ENCODE measurements at places on chromosomes 5 and 9.
A peak's percentile ranks its signal among the peaks of the same experiment; 100 is the strongest.

DNA sequence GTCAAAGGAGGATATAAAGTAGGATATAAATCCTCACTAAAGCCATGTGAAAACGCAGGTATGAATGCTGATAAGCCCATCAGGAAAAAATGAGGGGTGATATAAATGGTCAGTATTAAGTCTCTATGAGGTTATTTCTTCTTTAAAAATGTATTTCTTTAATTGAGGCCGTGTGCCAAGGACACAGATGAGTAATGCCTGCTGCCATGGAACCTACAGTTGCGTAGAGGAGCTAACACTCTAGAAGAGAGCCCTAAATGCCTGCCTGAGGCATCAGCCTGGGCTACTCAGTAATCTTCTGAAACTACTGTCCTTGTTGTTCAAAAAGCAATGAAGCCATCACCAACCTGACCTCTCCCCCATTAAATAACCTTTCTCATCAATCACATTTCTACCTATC, 84.9 kb downstream of the KLHL3 start:
- no peak for DNase-seq

- peak; percentile 82 for DNase-seq
Measured at GRCh38 chr9:129336130-129336528, 158.1 kb upstream of the IER5L start.

DNA sequence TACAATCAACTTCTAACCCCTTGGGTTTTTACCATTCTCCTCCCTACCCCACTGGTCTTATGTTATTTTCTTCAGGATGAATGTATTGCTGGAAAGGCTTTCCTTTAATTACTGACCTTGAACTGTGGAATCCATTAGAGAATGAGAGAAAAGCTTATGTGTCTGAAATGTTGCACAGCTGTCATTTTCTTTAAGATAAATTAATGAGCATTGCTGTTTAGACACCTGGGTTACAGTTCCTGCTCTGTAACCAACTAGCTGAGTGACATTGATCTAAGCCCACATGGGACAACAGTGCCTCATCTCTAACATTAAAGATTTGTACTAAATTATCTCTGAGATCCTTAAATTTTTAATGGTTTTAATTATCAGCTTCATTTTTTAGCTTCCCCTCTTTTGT, 507.0 kb downstream of the TAF11L14 start:
- DNase-seq, result no peak

GRCh38 chr5:119059740-119060255, 11.1 kb upstream of the DMXL1 start:
- DNase-seq, result no peak

GRCh38 chr9:100465274-100465673, 7.7 kb upstream of the TMEFF1 start:
- DNase-seq, result no peak

DNA sequence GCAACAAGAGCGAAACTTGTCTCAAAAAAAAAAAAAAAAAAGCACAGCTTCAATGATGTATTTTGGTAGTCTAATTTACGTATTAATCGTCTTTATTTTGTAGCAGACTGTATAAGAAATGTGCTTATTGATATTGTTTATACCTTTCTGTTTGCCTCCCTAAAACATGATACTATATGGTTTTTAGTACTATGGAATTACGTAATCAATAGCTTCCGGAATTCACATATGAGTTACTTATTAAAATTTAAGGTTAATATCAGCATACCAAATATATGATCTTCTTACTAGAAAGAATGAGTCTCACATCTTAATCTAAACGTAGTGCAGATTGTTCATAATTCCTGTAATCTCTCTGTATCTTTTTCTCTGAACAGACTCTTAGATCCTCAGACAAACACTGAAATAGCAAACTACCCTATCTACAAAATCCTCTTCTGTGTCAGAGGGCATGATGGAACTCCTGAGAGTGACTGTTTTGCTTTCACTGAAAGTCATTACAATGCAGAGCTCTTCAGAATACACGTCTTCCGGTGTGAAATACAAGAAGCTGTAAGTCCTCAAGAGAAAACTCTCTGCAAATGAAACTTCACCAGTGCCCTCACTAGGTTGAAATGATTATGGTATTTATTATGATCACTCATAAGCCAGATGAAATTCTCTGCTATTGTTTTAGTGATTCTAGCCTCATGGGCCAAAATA, 44.4 kb upstream of the GPR21 start:
- DNase-seq, result no peak

- peak; percentile 95 for DNase-seq
Measured at GRCh38 chr9:124285903-124286291, 28.1 kb downstream of the NEK6 start.

DNA sequence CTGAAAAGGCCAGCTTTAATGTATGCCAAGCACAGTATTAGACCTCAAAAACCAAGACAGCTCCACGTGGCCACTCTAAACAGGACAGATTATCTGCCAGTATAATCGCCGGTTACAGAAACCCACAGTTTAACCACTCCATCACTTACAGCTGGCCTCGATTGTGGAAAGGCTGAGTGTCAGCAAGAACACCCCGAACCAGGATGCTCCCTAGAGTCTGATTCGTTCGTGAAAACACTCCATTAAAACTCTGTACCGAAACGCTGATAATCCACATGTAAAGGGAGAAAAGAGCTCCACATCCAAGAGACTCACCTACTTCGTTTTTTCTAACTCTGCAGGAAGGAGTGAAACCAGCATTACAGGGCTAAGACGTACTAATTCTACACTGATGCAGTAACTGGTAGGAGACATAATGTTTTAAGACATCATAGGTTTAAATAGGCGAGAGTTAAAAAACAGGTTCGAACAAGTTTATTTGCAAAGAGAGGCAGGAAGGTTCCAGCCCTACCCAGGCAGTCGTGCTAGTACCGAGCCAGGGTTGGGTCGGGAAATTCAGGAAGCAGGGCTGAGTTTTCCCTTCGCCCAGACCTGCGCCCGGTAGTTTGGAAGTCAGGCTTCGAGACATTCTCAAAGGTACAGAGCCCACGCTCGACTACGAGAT, 949 bp downstream of the SERINC5 start:
- no peak for DNase-seq

GRCh38 chr9:78133751-78134150, 102.1 kb upstream of the CEP78 start:
- no peak for DNase-seq

DNA sequence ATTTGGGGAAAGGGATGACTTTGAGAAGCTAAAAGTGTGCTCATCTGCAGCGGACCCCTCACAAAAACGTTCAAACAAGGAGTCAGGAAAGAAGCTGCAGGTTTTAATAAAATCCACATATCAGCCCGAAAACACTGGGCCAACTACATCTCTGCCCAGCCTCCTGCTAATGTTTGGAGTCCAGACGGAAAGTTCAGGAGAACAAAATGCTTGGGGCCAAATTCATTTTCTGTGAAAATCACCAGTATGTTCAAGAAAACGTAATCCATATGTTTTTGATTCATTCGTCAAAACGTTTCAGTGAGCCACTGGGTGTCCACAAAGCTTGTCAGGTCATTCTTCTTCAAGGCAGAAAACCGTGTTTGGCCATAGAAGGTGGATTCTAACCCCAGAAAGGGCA, 87.5 kb upstream of the GAS1 start:
- DNase-seq, result peak; percentile 62

- DNase-seq, result no peak
Measured at GRCh38 chr5:149694007-149694406, 36.1 kb upstream of the PPARGC1B start.

- no peak for DNase-seq
Measured at GRCh38 chr9:112861155-112861554, 29.5 kb downstream of the SLC46A2 start.

- DNase-seq, result no peak
Measured at GRCh38 chr5:102603670-102604069, 104.9 kb upstream of the SLCO6A1 start.

GRCh38 chr9:77647267-77648233, 572 bp downstream of the GNA14 start:
- DNase-seq, result no peak

DNA sequence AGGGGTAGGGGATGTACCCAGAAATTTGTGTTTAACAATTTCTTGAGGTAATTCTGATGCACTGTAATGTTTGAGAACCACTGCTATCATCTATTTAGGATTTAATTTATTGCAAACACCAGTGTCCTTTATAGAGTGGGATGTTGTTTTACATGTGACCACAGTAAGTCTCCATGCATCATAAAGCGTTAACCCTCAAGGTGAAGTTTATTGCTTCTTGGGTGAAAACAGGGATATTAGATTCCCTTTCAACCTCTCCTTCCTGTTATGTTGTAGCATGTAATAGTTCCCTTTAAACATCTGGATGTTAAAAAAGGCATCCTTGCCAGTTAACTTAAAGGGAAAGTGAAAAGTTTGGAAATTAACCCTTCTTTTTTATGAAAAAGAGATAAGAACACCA, 35.8 kb upstream of the ATG10 start:
- no peak for DNase-seq

GRCh38 chr5:38783011-38783561, 62.7 kb upstream of the OSMR start:
- DNase-seq, result peak; percentile 97

DNA sequence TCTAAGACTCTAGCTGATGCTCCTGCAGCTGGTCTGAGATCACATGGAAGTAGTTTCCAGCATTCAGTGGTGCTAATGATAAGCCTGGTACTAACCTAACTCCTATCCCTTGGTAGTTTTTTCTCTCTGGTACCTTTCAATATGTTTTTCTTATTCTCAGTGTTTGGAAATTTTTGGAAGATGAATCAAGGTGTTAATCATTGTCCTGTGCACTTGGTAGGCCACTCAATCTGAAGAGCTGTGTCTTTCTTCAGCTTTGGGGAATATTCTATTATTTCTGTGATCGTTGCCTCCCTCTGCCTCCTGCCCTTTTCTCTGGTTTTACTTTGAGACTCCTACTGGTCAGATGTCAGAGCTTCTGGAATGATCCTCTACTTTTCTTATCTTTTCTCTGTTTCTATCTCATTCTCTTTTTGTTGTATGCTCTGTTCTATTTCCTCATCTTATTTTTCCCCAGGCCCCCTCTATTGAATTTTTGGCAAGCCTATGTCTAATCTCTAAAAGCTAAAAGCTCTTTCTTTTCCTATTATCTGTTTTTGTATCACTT, 136.8 kb downstream of the APBA1 start:
- DNase-seq, result no peak

GRCh38 chr5:113293068-113293974, 141.5 kb downstream of the TSSK1B start:
- no peak for DNase-seq

DNA sequence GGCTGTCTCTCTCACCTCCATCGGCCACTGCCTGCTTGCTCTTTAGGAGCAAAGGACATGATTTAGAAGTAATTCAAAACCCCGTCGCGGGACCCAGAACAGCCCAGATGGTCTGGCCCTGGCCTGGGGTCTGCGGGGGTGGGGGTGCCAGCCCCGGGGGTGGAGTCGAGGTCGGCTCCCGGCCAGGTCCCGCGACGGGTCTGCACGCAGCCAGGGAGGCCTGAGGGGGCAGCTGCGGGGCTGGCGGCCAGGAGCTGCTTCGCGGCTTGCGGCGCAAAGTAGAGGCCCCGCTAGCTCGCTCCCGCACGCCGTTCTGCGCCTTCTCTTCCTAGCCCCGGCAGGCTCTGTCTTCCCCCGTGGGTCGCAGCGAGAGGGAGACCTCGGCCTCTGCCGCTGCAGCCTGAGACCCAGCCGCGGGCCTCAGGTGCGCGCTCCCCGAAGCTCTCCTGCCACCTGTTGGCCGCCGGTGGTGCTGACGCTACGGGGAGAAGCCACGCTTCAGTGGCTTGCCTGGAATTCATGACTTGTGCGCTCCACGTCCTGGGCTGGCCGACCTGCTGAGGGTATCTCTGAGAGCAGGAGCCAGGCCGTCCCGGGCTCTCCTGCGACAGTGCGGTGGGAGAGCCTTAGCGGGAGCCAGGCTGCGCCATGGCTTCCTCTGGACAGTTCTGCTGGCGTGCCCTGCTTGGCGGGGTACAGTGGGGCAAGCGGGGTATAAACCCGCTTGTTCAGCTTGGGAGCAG, 157.2 kb upstream of the PITX1 start:
- DNase-seq, result peak; percentile 75

DNA sequence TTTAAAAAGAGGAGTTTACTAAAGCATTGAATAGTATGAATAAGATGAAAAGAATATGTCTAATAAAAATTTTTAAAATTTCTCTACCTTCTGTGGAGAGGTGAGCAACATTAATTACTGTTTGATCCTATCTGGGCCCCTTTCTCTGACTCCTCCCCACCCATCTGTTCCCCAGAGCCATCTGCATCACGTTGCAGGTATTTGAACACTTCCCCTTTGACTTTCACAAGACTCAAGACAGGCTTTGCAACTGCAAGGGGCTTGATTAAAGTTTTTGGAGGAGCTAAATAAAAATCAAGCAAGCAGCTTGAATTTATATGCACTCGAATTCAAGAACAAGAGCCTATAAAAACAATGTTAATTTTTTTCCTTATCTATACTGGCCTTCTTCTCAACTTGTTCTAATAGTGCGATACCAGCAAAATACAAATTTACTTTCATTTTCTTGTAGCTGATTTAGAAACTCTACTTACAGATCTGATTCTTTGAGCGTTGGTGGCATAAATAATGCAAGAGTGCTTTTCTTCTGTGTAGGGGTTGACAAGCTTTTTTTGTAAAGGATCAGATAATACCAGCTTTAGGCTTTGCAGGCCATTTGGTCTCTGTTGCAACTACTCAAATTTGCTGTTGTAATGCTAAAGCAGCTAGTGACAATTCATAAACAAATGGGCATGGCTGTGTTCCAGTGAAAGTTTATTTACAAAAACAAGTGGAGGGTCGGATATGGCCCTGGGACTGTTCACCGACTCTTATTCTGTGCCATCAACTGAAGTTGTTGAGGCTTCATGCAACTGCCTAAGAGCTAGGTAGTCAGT, 21.2 kb downstream of the TXNDC8 start:
- no peak for DNase-seq

GRCh38 chr9:137762414-137763061, 115.0 kb upstream of the CACNA1B start:
- peak; percentile 66 for DNase-seq

GRCh38 chr9:130987738-130988399, 21.1 kb upstream of the LAMC3 start:
- DNase-seq, result peak; percentile 33

DNA sequence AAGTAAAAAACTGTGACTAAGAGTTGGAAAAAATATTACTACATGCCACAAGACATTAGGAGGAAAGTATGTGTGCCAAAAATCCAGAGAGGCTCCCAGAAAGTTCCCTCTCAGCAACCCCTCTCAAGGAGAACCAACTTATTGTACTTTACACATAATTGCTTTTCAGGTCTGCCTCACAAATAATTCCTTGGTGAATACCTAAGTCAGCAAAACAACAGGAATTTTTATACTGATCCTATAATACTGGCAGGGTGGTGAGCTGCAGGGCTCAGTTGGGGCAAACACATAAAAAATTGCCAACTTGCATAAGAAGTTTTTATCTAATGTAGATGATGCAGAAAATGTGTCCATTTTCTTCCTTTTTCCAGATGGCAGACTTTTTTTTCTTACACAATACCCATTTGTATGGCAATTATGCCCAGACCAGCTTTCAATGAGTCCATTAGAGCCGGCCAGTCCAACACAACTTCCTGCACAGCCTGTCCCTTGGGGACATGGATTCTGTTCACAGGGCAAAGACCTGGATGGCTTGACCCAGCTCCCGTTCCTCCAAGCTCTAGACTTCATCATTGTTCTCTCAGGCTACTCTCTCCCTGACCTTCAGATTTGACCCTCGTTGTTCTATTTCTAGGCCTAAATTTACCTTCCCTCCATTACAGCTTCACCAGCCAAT, 31.3 kb downstream of the MARCHF3 start:
- DNase-seq, result no peak
